ENCODE measurements at places on chromosomes 4 and X.

GRCh38 chr4:76447393-76447851 lies 12.4 kb downstream of the SHROOM3 start:
- DNase-seq, result no peak

DNA sequence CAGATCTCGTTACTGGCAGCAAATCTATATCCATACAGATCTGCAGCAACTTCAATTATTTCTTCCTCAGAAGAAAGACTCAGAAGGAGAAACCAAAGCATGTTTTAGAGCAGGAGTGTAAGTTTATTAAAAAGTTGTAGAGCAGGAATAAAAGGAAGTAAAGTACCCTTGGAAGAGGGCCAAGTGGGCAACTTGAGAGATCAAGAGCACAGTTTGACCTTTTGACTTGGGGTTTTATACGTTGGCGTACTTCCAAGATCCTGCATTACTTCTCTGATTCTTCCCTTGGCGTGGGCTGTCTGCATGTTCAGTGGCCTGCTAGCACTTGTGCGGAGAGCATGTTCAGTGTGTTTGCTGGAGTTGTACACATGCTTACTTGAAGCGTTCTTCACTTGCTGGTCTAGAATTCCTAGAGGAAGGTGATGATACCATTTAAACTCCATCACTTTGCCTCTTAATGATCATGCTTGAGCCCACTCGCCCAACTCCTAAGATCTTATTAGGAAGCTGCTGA lies 1114.7 kb upstream of the PABPC4L start:
- no peak for DNase-seq

DNA sequence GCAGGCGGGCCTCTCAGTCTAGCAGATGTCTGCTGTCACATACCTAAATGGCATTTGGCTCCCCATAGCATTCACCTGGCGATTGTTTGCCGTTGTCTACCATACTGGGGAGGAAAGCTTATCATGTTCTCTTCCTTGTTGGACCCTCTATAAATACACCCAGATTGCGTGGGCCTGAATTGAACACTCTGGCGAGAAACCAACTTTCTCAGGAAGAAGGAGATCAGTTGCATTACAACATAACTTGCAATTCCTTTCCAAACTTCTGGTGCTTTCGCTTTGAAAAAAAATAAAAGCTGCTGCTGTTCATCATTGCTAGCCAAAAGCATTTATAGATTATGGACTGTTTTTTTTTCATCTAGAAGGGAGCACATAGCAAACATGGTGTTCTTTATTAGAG lies 230.0 kb upstream of the GPC4 start:
- no peak for DNase-seq

DNA sequence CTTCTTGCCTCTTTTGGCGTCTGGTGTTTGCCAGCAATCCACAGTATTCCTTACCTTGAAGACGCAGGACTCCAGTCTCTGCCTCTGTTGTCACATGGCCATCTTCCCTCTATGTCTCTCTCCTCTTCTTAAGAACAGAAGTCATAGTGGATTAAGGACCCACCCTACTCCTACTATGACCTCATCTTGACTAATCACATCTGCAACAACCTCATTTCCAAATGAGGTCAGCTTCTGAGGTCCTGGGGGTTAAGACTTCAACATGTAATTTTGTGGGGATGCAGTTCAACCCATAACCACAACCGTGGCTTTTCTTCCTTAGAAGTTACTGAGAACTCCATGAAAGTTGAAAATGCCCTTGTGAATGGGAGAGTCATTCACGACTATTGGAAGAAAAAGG lies 23.3 kb downstream of the TLR8 start:
- no peak for DNase-seq

- DNase-seq, result no peak
These were observed 13.3 kb downstream of the CETN2 start for GRCh38 chrX:152817078-152817764.

- DNase-seq, result no peak
These were observed 83.9 kb downstream of the ATXN3L start for GRCh38 chrX:13235930-13236329.

DNA sequence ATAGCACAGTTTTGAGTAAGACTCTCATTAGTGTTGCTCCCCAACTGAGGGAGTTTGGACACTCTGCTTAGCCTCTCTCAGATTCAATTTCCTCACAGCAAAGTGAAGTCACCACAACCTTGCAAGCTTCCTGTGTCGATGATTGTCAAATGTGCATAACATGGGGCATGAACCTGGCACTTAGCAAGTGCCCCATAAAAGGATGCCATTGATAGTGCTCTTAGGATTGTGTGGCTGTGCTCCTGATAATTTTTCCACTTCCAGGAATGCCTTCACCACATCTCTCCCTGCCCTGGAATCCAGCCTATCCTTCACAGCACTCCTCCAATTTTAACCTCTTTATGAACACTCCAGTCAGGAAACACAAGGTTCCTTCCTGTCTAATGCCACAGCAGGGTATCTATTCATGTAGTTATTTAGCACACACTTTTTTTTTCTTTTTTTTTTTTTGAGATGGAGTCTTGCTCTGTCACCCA lies 309.4 kb downstream of the PPP3CA start:
- DNase-seq, result no peak

All from activated T-helper 1 cell treated with anti-CD3 and anti-CD28 coated beads, Interleukin-2, amount 50 U/mL, for 16 hours (primary cell).